Breast epithelium (tissue), 4 donors: ENCODE measurements at places on chromosomes 11 and 22.

DNA sequence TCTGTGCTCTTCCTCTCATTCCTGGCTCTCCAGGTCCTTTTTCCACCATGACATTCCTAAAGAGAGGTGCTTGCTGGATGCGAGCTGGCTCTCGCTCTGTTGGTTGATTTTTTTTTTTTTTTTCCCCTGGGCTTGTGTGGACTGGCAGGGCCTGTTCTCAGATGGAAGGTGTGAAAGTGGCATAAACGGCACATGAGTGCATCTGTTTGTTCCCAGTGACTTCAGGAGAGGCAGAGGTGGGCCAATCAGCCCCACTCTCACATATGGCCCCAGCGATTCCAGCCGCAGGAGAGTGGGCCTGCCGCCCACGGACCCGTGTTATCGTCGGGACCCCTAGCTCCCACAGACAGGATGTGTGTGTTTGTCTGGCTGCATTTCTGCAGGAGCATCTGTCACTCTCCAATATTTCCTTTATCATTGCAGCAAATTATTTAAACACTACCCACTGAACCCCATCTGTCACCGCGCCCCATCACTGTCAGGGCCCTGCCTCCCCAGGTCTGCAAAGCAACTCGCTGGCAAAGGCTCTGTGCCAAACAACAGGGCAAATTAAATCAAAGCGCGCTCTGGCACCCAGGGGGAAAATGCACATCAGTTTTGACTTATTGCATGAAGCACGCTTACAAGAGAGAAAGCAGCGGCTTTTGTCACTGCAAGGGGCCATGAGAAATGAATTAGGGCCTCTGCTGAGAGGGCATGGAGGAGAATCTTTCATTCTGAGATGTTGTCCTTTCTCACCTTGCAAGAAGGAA is 886.3 kb downstream of the NTM start:
- DNase-seq, result no peak

- no peak for DNase-seq
Observed at GRCh38 chr11:67024410-67024809, 1.5 kb downstream of the SYT12 start.

DNA sequence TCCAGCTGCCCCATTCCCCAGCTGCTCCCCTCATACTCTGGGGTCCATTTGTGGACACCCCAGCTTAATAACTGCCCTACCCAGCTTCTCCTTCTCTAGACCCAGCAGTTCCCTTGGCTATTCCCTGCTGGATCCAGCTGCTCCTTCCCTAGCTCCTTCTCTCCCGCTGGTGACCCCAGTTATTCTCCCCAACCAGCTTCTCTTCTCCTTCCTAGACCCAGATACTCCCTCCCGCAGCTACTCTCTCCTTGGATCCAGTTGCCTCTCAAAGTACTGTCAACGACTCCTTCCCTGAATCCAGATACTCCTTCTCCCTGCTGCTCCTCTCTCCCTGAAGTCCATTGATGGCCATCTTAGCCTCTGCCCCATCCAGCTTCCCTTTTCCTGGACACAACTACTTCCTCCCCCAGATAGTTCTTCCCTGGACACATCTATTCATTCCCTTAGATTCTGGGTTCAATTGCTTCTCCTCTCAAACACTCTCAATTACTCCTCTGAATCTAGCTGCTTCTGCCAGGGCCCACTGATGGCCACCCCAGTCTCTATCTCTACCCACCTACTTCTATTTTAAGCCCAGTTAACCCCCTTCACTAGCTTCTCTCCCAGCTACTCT is 11.6 kb downstream of the SELENOM start:
- no peak for DNase-seq

GRCh38 chr11:2742611-2743426 is 43.0 kb upstream of the KCNQ1OT1 start:
- DNase-seq, result no peak

GRCh38 chr11:64960719-64961118 is 11.2 kb downstream of the MAJIN start:
- DNase-seq, result no peak

GRCh38 chr11:116459185-116460045 is 313.4 kb downstream of the BUD13 start:
- no peak for DNase-seq

DNA sequence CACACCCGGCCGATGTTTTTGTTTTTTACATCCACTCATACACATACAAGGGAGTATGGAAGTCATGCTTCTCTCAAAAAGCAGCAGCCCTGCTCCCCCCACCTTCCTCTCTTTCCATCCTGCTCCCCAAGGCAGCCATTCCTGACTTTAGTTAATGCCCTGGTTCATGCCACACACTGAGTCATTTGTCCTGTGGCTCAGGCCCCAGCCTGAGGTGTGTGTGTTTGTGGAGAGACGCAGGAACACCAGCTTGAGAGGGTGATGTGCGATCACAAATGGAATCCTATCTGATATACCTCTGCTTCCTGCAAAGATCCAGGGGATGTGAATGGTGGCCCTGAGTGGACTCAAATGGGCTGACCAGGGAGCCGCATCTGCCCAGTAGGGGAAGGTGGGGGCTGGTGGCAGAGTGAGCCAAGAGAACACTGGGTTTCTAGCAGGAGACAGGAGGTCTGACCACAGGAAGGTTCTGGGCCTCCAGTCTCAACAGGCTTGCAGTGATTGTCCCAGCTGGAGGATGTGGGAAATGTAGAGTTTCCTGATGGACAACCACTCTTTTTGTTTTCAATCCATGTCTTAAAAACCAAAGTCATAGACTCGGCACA is 86.7 kb downstream of the OSBP2 start:
- no peak for DNase-seq

GRCh38 chr11:21179770-21180169 is 510.4 kb downstream of the NELL1 start:
- no peak for DNase-seq

DNA sequence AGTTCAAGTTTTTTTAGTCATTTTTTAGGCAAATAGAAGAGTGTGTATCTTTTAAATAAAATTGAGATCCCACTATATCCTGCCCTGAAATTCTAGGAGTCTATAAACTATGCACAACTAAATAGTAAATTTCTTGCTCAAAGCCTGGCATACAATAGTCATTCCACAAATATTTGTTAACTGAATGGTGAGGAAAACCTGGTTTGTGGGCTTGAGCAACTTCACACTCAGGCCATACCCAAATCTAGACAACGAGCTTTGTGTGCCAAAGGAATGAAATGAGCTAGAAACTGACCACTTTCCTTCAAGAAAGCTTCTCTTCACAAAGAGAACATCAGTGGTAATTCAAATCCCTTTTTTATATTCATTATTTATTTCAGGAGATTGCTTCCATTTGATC is 39.6 kb upstream of the AMOTL1 start:
- DNase-seq, result no peak

- DNase-seq, result no peak
Observed at GRCh38 chr11:111539426-111540113, 950 bp upstream of the LAYN start.

- no peak for DNase-seq
Observed at GRCh38 chr11:118223992-118224391, 819 bp downstream of the JAML start.

- DNase-seq, result no peak
Observed at GRCh38 chr11:115885535-115886421, 381.6 kb upstream of the CADM1 start.

DNA sequence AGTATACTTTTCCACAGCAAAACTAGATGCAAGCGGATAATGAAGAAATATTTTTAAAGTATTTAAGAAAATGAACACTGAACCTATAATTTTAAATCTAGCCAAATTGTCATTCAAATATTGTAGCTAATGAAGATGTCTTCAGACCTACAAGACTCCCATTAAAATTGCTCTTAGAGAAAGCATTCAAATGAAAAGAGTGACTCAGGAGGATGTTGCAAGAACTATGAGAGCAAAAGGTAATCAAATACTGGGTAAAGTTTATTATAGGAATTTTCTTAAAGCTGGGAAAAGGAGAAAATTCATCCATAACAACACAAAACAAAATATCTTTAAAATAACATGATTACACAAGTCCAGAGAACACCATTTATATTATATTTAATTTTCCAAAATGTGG is 5.4 kb upstream of the POU2AF1 start:
- DNase-seq, result no peak

DNA sequence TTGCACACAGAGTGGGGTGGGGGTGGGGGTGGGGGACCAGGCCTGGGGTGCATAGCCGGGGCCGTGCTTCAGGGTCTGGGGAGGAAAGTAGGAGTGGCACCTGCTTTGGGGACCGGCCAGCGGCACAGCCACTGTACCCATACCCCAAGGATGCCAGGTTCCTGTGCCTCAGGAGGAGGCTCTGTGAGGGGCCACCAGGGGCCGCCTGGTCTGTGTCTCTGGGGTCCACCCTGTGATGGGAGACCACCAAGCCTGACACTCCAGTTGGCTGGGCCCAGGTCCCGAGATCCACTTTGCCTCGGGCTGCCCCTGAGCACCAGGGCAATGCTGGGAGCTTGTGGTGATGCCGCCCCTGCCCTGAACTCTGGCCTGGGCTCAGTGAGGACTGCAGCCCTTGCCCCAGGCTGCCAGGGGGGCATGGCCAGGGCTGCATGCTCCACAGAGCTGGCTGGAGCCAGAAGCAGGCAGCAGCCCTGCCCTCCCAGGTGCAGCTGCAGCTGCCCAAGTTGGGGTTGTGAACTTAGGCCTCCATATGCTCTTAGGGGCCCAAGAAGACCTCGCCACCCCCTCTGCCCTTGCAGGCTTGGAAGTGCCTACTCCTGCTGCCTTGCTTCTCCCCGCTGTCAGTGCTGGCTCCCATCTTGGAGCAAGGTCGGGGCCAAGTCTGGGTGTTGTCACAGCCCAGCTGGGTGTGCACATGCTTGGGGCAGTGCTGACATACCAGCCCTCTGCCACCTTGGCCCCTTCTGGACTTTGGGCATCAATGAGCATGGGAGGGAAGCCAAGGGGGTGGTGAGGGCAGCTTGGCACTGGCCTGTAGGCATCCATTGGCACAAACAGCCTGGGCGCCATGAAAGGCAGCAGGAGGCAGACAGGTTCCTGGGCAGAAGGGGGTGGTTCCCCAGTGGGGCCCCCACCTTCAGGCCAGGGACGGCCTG is 123.3 kb upstream of the THY1 start:
- DNase-seq, result no peak

GRCh38 chr11:16356057-16356760 is at the start of gene SOX6:
TSS of gene SOX6 (minus strand) at chr11:16356546. CDS start at chr11:16341248, 15,298 bp downstream.
- no peak for DNase-seq

GRCh38 chr11:128520888-128521681 is 66.3 kb downstream of the ETS1 start:
- DNase-seq, result no peak

- DNase-seq, result no peak
Observed at GRCh38 chr11:68460741-68461574, at the start of gene PPP6R3. TSS of gene PPP6R3 (plus strand) at chr11:68460752. CDS start at chr11:68537665, 76,913 bp downstream.

GRCh38 chr11:73308003-73308960 is at the start of gene ARHGEF17:
TSS of gene ARHGEF17 (plus strand) at chr11:73308276. CDS start at chr11:73308639, 363 bp downstream.
- peak; percentile 80 for DNase-seq

DNA sequence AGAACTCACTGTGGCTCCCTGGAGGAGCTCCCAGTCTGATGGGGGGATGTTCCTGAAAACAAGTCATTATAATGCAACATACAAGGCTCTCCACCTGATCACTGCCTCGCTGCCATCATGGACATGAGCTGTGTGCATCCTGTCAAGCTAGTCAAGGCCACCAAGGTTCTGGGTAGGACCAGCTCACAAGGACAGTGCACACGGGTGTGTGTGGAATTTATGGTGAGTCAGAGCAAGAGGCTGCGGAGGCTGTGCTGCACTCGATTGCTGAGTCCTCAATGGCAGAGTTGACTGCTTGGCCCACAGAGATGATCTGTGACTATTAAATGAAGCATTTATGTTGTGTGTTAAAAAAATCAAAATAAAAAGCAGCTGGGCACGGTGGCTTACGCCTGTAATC is 96.6 kb downstream of the SEZ6L start:
- DNase-seq, result no peak

- DNase-seq, result no peak
Observed at GRCh38 chr11:1938343-1939005, 8.7 kb upstream of the MRPL23 start.

GRCh38 chr11:25423436-25424199 is 908.3 kb upstream of the ANO3 start:
- no peak for DNase-seq

GRCh38 chr11:72577271-72577721 is 96.9 kb downstream of the PDE2A start:
- DNase-seq, result no peak

DNA sequence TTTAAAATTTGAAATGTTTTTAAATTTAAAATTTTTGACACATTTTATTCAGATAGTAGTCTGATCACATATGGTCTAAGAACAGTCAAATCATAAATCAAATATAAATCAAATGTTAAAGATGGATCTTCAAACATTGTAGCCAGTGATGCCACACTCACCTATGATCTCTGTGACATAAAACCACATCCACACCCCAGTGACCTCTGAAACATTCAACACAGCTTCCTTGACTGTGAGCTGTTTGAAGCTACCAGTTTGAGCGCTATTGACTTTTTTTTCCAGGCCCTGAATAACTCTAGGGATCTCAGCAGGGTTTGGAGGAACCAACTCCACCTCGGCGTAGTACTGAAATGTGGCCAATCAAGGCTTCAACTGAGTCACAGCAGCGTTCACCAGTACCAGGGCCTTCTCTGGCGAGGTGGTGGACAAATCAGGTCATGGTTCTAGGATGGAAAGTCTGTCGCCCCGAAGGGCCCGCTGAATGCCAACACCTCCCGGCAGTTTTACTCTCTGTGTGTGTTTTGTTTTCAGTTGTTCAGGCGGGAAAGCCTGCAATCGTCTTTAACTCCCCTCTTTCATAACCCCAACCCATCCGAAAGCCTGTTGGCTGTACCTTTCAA is 4.3 kb upstream of the MARK2 start:
- DNase-seq, result no peak

GRCh38 chr11:107929611-107930200 is 1.5 kb downstream of the RAB39A start:
- DNase-seq, result no peak

DNA sequence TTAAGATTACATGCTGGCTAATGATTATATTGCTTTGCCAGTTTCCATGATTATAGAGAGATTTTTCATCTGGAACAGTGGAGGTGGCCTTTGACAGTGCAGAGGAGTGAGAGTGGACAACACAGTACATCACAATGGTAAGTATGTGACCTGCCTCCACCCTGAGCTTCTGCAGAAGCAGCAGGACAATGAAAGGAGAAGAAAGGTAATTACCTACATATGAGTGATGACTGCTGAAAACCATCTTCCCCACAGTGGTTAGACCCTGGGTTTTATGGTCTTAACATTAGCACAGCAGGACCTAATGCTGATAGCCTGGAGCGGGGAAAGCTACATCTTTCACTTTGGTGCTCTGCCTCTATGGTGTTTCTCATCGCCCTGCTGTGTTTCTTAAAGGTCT is 454.7 kb upstream of the DDI1 start:
- no peak for DNase-seq

- no peak for DNase-seq
Observed at GRCh38 chr11:112221274-112221835, 4.9 kb upstream of the PTS start.
